NCI-H2081 (cell line): ENCODE measurements at places on chromosomes 1 and 21.
A peak's percentile ranks its signal among the peaks of the same experiment; 100 is the strongest.

DNA sequence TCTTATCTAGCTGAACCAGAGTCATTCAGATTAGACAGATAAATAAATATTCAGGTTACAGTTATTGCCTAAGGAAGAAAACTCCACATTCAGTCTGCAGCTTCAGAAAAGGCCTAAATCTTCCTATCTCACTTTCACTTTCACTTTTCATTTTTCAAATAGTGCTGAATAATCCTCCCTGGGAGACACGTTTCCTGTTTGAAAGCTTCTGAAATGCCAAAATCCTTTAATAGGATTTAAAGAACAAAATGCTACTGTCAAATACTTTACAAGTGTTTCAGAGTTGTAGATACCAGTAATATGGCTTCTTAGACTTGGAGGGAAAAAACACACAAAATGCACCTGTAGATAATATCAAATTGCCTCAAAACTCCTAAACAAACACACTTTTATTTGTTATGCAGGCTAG is 3.9 kb downstream of the PSMB2 start:
- no peak for DNase-seq

DNA sequence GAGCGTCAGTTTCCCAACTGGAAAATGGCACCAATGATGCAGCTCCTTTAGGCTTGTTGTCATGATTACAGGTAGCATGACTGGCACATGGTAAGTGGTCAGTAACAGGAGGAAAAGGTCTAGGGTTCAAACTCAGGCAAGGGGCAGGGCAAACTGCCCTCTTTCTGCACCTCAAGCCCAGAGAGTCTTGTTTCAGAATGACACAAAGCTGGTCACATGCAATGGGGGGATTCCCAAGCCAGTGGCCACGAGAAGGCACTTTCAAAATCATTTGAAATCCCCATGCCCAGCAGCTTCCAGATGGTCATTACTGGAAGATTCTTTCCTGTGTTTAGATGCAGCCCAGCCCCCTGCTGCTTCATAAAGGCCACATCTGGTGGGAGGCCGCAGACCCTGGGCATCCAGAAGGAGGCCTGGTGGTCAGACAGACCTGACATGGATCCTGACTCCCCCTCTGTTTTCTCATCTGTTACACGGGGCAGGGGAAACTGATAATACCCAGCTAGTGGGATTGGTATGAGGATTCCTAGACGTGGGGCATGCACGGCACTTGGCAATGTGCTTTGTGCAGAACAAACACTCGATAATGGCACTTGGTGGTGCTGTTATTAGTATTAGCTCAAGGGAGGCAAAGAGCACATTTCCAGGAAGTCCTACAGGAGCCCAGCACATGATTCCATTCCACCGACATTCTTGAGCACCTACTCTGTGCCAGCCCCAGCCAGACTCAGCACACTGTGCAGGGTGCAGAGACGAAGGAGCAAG is 6.9 kb upstream of the PLA2G2D start:
- DNase-seq = no peak

DNA sequence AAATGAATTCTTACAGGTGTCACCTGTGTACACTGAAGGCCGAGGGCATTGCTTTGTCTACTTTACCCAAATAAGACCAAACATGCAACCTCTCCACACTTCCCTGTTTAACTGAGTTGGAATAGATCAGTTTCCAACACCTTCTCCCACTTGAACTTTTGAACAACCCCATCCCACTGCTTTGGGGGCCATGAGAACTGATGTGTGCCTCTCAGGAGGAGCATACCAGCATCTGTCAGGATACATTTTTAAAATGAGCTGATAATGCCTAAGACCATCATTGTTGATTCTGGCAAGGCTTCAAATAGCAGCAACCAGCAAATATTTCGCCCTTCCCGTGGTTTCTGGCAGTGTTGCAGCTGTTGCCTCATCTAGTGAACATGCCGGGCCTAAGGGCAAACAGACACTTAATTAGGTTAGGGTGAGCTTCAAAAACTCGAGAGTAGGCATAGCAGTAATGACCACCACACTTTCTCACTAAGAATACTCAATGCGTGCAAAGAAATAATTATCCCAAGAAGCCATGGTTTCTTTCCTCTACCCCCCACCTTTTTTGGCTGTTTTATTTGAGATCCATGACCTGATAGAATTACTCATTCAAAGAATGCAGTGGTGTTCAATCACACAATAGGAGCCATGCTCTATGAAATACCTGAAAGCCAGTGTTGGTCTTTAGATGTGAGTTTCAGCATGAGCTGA is 63.7 kb downstream of the MAP10 start:
- DNase-seq = peak; percentile 40

GRCh38 chr1:89280766-89281165 is 8.1 kb upstream of the GBP5 start:
- no peak for DNase-seq

DNA sequence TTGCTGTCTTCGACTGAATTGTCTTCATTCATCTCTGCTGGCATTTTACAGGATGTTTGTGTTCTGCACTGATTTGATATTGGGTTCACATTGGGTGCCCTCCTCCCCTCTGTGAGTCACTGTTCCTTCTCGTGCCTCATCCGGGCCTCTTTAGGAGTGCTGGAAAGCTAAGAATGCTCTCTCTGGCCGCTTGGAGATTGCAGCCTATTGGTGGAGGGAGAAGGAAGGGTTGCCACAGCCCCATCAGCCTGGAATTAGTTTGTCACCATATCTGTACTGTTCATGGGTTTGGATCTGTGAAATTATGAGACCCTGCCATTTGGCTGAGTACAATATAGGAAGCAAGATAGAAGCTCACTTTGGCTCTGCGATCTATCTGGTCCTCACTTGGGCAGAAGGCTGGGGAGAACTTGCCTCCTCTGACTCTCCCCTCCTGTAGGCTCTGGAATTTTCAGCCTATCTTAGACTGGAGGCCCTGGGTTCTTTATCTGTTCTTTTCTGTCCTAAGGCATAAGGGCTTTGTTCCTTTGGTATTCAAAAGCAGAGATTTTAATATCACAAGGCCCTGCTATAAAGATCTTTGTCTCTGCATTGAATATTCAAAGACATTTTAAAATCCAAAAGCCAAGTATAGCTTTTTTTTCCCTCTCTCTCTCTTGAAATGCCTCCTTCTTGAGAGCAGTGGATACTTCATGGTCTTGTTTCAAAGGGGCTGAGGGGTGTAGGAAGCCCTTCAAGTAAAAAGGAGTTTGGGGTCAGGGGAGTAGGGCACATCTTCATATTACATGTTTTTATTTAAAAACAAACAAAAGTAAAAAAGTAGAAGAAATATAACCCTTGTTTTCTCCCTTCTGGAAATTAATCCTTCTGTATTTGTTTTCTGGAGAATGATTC is 347.9 kb downstream of the ZP4 start:
- DNase-seq = no peak

GRCh38 chr1:34406377-34406776 is 229.7 kb downstream of the C1orf94 start:
- no peak for DNase-seq

DNA sequence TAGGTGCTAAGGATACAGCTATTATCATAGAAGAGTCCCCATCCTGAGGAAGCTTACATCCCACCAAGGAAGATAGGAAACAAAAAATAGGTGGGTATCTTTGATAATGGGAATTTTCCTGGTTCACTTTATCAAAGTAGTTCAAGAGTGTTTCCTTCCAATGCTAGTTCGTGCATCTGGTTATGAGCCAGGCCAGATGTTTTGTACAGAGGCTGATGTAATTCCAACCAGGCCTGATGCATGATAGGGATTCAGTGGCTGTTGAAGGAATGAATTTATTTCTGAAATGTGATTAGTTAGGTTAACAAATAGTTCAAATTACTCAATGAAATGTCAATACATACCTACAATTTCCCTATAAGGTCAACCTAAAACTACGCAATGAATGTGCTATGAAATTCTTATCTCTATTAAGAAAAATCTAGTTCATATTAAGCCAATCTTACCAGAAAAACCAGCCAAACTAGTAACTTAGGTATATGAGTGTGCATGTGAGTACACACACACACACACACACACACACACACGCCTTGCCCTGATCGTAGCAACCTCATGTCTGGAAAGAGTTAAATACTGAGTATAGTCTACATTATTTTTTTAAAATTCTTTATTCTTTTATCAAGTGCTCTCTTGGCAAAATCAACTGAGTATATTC is 9.5 kb upstream of the ZBTB18 start:
- no peak for DNase-seq

- DNase-seq = no peak
Measured at GRCh38 chr21:25977068-25977611, 193.4 kb downstream of the APP start.

DNA sequence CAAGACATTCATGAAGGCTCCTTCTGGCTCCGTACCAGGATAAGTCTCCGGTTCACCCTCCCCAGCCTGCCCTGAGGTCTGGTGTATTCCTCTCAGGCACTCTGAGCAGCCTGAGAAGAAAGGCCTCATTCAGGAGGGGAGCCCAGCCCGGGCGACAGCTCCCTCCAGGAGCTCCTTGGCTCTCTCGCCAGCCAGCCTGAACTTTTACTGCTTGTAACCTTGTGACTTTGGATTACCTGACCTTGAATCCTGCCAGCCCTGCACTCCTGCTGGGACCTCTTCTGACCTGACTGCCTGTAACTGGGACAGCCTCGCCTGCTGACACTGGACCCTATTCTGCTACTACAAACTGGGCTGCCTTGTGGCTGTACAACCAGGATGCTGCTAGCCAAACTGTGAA is 65.8 kb downstream of the CD34 start:
- no peak for DNase-seq

DNA sequence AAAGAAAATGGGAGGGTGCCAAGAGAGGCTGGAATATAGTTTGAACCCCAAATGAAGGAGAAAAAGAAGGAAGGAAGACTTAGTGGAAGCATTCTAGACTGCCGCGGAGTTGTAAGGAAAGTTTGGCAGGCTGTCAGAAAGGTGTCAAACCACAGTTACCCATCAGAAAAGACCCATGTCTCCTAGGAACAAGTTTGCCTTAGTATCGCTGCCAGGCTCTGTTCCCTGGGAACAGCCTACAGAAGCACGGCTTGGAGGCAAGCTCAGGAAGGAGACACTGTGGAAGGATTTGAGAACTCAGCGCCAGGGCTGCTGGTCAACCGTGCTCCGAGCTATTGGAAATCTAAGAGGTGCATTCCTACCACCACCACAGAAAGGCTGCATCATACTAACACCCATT is 197.4 kb downstream of the RRAGC start:
- DNase-seq = no peak

GRCh38 chr1:98939471-98939870 is 65.2 kb downstream of the PLPPR5 start:
- DNase-seq = no peak

- no peak for DNase-seq
Measured at GRCh38 chr1:174072581-174072980, 50.4 kb upstream of the RC3H1 start.

DNA sequence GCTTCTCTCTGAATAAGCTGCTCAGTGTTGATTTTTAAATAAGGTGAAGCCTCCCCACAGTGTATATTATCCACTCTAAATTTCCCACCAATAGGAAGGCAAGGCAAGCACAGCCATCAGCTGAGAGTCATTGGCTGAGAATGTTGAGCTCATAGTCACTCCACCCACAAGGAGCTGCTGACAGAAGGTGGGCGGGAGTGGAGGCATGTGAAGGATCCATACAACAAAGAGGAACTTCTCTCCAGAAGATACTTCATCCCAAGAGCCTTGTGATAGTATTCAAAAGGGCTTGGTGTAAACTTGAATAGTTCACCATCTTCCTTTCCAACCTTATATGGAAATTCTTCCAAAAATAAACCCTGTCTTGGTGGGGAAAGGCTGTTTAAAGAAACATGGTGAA is 42.8 kb downstream of the SAMD13 start:
- no peak for DNase-seq

DNA sequence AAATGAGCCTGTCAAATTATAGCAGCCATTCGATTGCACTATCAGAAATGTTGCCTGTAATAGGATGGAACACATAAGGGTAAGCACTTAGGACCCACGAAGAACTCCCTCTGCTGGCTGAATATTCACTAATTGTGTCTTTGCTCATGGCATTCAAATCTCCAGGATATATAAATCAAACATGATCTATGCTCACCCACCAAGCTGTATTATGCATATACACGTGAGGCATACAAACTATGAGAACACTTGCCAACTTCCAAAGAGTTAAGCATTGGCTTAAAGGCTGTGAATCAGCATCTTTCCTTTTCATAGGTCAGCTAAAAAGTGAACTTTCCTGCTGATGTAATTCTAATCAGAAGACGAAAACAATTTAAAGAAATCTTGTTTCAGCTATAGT is 34.5 kb downstream of the TMPRSS15 start:
- DNase-seq = peak; percentile 43

DNA sequence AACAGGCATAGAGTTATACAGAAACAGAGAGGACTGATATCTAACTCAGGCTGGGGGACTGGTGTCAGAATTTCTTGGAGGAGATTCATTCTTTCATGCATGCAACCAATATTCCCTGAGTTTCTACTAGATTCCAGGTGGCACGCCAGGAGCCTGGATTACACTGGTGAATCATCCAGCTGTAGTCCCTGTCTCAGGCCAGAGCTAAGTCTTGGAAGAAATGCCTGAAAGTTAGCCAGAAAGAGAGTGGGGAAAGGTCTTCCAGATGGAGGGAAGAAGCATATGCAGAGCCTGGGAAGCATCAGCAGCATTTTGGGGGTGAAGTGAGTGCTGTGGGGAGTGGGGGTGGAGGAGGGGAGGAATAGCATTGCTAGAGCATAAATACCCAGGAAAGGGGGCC is 239.1 kb downstream of the OMA1 start:
- DNase-seq = no peak

DNA sequence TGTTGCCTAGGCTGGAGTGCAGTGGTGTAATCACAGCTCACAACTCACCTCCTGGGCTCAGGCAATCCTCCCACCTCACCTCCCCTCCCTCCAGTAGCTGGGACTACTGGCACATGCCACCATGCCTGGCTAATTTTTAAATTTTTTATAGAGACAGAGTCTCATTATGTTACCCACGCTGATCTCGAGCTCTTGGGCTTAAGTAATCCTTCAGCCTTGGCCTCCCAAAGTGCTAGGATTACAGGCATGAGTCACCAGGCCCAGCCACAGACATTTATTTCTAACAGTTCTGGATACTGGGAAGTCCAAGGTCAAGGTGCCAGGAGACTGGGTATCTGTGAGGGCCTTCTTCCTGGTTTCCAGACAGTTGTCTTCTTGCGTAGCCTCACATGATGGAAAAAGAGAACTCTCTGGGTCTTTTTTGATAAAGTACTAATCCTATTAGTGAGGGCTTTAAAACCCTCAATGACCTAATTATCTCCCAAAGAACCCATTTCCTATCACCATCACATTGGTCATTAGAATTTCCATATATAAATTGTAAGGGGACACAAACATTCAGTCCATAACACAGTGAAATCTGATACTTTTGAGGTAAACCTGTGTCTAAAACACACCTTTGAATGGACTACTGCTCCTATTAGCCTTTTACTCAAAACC is 67.9 kb downstream of the PHACTR4 start:
- no peak for DNase-seq
